ENCODE measurements at places on chromosomes 11 and 22.

DNA sequence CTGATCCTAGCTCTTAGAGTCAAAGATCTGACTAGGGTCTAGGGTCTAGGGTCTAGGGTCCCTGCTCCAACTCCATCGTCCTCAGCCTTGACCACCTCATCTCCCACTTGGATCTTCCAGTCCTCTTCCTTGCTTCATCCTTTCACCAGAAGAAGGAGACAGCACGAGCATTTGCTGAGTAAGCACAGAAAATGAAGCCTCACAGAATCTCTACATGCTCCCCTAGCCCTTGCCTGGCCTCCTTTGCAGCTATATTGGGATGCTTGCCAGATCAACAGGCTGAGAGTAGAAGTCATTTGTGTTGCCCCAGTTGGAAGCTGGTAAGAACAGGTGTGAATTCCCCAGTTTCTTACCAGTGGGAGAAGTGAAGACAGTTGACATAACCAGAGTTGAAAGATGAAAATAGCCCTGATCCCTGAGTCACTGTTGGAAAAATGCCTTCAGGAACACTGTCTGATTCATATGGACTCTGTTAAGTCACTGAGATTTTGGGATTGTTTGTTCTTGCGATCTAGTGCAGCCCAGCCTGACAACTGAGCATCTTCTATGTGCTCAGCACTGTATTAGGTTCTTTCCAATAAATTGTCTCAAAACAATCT lies 552.5 kb downstream of the INSC start:
- DNase-seq: no peak

- DNase-seq: no peak
These were observed 921 bp upstream of the NUCB2 start for GRCh38 chr11:17275400-17276235.

DNA sequence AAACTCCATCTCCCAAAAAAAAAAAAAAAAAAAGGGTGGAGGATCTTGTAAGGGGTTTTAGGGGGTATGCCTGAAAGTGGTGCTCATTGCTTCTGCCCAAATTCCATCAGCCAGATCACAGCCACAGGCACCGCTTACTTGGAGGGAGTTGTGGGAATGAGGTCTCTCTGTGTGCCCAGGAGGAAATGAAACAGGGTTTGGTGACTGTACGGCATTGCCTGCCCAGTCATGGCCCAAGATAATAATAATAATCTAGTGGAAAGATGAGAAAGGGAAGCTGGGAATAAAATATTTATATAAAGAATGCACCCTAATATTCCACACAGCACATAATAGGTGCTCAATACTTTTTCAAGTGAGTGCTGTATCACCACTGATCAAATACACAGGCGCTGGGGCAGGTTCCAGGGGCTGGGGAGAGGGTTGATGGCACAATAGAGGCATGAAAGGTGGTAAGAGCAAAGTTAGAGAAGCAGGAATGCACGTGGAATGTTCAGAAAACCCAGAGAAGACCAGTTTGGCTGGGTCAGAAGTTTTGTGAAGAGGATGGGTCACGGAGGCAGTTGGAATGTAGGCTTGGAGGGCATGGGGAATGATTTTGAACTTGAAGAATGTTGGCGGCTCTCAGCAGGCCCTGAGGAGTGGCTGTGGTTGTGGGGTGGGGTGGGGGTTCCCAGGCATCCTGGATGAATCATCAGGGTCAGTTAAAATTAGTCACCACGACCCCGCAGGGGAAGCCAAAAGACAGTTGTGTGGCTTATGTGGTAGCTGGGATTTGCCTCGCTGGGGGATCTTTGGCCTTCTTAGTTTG lies 12.5 kb upstream of the MB start:
- DNase-seq: no peak

GRCh38 chr11:10588904-10589303 lies 20.4 kb upstream of the LYVE1 start:
- DNase-seq: no peak

DNA sequence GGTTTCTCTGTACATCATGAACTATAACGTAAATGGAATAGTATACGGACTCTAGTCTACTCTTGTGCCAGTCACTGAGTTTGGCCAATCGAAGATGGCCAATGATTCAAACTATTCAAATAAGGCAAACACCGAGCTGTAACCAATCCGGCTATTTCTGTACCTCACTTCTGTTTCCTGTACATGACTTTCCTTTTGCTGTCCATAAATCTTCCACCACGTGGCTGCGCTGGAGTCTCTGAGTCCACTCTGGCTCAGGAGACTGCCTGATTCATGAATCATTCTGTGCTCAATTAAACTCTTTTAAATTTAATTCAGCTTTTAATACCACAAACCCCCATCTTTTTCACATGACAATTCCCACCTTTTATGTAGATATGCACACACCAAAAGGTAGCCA lies 1.5 kb upstream of the JAML start:
- DNase-seq: no peak

GRCh38 chr11:134575504-134576230 lies 163.6 kb upstream of the B3GAT1 start:
- DNase-seq: no peak

GRCh38 chr22:30314915-30315314 lies 11.8 kb downstream of the TBC1D10A start:
- DNase-seq: no peak

DNA sequence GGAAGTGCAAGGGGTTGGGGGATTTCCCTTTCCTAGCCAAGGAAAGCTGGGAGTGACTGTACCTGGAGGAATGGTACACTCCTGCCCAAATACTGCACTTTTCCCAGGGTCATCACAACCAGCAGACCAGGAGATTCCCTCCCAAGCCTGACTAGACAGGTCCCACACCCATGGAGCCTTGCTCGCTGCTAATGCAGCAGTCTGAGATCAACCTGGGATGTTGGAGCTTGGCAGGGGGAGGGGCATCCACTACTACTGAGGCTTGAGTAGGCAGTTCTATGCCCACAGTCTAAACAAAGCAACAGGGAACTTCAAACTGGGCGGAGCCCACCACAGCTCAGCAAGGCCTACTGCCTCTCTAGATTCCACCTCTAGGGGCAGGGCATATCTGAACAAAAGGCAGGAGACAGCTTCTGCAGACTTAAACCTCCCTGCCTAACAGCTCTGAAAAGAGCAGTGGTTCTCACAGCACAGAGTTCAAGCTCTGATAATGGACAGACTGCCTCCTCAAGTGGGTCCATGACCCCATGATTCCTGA lies 58.5 kb downstream of the SLC22A9 start:
- no peak for DNase-seq

DNA sequence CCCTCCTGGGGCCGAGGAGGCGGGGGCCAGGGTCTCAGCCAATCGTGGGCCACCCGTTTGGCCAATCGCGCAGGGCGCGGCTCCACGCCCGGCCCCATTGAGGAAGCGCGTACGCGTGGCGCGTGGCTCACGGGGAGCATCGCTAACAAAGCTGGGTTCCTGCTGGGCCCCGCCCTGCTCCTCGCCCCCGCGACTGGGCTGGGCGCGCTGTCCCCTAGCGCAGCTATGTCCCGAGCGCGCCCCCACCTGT lies 614 bp upstream of the ASCL2 start:
- no peak for DNase-seq

- no peak for DNase-seq
These were observed 12.4 kb upstream of the DRD2 start for GRCh38 chr11:113487622-113488021.

DNA sequence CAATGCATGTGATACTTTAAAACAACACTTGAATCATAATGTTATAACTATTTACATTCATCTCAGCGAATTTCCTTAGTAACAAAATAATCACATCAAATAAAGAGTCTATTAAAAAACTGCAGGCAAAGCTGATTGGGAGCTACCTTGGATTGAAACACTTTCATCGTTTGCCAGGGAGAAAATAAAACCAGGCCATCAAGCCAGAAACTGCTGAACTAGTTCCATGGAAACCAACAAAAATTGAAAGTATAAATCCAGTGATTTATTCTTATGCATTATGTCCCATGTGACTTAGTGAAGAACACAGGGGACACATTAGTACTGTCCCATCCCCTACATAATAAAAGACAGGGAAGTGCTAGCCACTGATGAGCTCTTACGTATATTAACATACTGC lies 21.7 kb downstream of the SLC35F2 start:
- DNase-seq: no peak

DNA sequence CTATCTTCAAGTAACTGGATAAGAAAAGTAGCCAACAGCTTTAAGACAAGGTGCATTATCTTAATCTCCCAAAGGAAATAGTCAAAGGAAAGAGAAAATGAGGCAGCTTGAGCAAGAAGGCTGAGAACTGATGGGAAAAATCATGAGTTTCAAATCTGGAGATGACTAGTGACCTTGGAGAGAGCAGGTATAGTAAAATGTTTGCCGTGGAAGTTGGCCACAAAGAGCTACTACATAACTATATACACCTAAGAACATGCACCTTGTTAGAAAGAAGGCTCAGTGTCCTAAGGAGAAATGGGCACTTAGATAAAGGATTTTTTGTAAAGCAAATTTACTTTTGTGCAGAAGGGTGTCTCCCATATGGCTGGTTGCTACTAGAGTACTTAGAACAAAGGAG lies 80.8 kb upstream of the FSHB start:
- no peak for DNase-seq

DNA sequence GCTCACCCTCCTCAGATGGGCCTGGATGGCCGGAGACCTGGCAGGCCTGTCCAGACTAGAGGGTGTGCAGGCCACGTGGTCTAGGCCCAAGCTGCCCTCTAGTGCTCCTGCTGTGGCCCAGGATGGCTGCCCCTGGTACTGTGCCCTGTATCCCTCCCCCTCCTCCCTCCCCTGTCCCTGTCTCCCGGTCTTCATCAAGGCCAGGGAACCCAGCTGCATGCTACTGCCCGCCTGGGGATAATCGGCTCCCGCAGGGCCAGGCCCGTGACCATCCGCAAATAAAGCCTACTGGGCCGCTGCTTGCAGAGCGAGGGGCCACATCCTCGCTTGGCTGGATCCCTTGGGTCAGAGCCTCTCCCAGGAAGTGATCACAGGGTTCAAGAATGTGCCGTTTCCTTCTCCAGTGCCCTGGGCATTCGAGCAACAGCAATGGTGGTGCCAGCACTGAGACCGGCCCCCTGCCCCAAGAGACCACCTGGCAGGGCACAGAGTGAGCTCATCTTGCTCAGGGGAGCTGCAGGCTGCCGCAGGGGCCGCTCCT lies 51.1 kb downstream of the WNT7B start:
- no peak for DNase-seq

DNA sequence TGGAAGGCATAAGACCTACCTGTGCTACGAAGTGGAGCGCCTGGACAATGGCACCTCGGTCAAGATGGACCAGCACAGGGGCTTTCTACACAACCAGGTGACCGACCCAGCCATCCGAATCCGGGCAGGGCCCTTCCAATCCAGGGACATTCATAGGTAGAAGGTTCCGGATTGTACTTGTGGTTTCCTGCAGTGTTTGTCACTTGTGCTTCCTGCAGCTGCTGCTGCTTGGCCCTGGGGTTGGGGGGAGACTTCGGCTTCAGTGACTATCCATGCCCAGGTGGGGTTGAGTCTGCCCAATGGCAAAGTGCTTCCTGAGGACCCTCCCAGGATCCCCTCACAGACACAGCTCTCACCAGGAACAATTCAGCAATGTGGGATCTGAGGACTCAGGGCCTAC lies 2.2 kb downstream of the APOBEC3A start:
- no peak for DNase-seq

GRCh38 chr11:849104-849824 lies 6.6 kb downstream of the TSPAN4 start:
- DNase-seq: no peak

GRCh38 chr11:8060801-8061554 lies 20.0 kb upstream of the TUB start:
- no peak for DNase-seq

DNA sequence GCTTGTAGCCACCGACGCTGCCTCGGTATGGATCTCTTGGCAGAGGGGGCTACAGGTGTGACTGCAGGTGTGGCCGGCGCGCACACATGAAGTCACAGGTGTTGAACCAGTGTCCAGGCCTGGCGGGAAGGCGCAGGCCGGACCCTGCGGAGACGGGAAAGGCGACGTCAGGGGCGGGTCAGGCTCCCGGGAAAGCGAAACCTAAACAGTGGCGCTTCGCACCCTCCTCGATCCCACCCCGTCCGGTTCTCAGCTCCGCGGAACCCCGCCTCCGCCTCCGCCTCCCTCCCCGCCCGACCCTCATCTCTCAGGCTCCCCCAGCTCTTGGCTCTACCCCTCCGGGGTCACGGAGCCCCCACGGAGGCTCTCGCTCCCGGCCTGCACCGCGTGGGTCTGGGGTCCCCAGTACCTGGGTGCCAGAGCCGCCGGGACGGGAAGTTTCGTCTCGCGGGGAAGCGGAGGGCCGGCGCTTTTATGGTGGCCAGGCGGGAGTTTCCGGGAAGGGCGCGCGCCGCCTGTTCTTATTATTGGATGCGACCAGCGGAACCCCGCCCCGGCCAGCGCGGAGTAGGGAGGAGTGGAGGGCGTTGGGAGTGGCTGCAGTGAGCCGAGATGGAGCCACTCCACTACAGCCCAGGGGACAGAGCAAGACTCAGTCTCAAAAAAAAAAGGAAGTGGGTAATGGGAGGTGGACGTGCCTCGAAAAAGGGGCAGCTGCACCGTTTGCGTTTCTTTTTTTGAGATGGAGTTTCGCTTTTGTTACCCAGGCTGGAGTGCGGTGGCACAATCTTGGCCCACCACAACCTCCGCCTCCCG lies at the start of gene IRF7:
TSS of gene IRF7 (minus strand) at position 447 of the 816 bp plus-strand sequence. CDS start 586 bp downstream, outside the sequence.
- DNase-seq: peak; percentile 85

GRCh38 chr22:37559521-37559900 lies 769 bp upstream of the CDC42EP1 start:
- no peak for DNase-seq

DNA sequence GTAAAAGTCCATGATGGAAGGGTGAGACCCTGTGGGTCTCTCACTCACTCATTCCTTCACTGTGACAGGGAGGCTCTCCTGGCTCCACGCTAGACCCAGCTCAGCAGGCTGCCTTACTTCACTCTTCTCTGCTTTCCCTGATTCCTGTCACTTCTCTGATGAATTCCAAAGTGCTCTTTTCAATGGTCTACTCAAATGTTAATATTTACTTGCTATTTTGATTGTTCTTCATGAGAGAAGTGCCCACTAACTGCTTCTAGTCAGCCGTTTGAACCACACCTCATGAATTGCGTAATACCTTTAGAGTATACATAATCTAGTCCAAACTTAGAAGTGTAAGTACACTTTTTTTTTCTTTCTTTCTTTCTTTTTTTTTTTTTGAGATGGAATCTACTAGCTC lies 1350.2 kb upstream of the RAG2 start:
- DNase-seq: no peak

- DNase-seq: no peak
These were observed 1041.8 kb downstream of the LRRC4C start for GRCh38 chr11:40417627-40418026.

DNA sequence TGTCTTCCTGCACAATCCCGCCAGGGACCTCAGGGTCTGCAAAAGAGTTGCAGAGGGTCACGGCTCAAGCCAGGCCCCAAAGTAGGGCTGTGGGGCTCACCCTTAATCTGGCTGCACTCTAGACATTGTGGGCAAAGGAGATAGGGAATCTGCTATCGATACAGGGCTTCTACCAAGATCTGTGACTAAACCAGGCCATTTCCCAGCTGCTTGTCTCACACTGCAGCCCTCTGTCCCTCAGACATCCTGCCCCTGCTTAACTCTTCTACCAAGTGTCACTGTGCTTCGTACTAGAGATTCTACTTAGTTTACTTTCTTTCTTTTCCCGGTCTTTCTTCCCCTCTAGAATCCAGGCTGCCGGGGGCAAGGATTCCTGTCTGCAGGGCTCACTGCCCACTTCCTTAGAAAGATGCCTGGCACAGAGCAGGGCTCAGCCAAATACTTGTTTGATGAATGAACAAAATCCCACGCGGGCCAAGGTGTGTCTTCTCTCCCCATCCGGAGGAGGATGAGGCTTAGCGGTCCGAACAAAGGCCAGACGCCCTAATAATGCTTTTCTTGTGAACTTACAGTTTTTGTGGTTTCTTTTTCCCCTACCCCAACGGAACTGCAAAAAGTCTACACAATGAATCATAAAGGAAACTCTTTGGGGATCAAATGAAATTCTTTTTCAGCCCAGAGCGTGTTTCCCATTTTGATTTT lies 61.3 kb upstream of the ANO1 start:
- no peak for DNase-seq

Data from renal cortex interstitium (tissue), 15 donors.